ENCODE measurements at places on chromosomes 1 and 21. TPM values are rescaled to one million over a fixed set of nuclear protein-coding genes. Genes with fewer than 3 reads are reported as not detected.

DNA sequence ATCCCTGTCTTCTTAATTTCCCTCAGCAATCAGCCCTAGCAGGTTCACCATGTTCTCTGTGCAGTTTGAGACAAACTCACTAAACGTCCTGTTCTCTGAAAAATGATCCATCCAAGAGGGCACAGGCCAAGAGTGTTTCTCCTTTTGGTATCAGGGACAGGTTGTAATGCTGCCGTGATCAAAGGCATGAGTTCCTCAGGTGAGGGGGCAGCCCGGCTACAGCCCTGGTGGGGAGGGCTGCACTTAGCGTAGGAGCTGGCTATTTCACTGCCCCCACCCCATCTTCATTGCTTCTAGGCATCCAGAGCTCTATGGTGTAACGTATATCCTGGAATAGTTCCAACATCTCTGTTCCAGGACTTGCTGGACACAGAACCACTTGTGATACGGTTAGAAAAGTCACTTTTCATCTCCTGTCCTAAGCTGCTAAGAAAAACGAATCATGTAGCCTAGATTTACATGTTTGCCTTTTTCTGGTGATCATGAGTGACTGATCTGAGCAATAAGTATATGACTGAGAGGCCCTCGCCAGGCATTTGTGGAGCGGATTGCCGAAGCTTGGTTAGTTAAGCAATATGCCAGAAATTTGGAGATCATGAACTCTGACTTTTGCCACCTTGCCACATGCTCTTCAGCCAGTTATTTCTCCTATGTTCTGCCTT, 41.1 kb upstream of the SRP9 start:
- DNase-seq = no peak

DNA sequence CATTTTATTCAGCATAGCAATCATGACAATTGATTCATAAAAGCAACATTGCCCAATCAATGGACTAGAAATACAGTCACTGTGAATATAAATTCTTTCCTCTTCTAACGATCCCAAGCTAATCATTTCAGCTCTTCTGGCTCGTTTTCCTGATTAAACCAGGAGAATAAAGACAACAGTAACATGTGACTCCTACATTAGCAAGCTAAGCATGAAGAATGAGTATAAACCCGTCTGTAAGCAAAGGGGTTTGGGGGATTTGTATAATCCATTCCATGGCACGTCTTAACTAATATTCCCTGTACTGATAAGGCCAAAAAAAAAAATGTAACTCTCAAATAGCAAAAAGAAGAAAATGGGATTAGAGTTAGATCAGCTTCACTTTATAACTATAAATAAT, 21.6 kb downstream of the IRF2BP2 start:
- no peak for DNase-seq

DNA sequence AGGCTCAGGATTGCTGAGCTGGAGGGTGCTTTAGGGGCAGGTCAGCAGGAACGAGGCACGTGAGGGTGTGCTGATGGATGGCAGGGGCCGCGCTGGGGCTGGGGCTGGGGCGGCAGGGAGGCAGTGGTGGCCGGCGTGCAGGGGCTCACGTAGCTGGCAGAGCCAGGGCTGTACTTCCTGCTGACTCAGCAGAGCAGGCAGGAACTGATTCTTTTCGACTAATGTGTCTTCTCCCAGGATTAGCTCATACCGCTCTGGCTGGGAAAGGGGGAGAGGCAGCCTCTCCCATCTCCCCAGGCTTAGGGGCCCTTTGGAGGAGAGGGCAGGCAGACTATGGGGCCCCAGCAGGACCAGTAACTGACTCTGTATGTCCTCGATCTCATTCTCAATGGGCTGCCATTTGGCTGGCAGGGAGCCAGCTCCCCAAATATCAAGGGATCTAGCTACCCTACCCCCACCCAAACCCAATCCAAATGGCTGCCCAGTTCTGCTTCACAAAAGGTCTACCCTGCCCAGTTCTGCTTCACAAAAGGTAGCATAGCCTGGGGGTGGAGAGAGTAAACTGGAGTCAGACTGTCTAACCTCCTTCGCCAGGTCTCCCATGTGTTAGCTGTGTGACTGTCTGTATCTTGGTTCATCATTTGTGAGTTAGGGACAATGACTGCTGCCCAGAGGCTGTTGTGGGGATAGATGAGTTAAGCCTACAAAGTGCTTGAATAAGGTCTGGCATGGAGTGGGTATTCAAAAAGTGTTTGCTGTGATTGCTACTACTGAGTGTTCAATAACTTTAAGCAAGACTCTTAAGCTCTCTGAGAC, 100.1 kb upstream of the SLC2A1 start:
- DNase-seq = peak; percentile 49

DNA sequence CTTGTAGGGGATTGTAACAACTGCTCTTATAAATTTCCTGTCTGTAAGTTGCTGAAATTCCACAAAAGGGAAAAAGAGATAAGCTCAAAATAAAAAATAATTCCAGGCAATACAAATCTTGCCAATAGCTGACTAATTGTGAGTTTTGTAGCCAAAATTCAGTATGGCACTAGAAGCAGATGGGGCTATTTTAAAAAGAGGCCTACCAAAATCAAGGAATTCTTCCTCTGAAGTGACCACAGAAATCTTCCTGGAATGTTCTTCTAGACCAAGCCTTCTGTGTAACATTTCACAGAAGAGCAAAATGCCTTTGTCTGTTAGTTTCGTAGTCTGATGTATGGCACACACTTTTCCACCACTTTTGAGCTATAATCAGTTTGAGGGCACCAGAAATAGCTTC, 127.6 kb downstream of the CYYR1 start:
- no peak for DNase-seq

DNA sequence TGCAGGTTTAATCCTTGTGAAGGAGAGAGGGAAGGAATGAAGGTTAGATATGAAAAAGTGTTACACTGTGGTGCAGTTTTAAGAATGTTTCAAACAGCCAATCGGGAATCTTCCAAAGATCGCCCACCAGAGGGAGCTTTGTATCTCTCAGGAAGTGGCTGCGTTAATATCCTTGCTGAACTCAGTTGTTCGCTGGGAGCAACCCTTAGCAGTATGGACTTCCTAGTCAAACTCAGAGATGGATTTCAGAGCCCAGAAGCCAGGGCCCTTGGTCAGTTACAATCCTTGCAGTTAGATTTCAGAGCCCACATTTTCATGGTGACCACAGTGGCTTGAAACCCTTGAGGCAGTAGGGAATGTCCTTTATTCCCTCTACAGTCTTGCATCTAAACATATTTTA, 136.2 kb downstream of the NTNG1 start:
- DNase-seq = peak; percentile 64

- DNase-seq = no peak
Measured at GRCh38 chr1:94067196-94067595, 53.8 kb downstream of the ABCA4 start.

DNA sequence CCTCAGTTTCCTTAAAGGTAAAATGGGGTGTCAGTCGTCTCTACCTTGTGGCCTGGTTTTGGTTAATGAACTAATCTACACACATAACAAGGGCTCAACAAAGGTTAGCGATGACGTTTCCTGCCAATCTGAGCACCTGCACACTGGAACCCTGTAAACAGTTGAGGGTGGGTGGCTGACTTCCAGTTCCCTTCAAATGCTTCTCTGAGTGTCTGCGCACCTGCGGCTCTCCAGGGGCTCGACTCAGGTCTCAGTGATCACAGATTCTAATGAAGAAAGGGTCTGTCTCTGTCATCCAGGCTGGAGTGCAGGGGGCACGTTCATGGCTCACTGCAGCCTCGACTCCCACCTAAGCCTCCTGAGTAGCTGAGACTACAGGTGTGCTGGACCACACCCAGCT, 3.3 kb upstream of the AGPAT3 start:
- DNase-seq = no peak

DNA sequence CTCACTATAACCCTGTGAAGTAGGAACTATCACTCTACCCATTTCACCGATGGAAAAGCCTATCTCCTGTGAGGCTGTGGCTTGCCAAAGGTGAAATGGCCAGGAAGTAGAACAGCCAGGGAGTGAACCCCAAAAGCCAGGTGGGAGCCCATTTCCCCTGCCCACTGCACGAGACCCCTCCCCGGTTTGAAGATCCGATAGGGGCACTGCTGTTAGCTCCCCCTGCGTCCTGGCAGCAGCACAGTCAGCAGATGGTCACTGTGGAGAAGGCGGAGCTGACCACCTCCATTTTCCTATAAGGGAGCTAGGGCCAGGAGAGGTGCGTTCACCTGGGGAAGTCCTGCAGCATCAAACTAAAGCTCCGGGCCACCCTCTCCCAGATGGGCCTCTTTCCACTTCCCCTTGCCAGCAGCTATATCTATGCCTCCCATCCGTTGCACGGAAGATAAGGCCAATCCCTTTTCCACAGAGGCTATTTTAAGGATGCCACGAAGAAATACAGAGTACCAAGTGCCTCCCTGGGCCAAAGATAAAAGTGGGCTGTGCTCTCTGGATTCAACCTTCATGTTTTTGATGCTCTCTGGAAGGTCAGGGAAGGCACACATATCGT, 7.8 kb downstream of the ERG start:
- DNase-seq = peak; percentile 35

DNA sequence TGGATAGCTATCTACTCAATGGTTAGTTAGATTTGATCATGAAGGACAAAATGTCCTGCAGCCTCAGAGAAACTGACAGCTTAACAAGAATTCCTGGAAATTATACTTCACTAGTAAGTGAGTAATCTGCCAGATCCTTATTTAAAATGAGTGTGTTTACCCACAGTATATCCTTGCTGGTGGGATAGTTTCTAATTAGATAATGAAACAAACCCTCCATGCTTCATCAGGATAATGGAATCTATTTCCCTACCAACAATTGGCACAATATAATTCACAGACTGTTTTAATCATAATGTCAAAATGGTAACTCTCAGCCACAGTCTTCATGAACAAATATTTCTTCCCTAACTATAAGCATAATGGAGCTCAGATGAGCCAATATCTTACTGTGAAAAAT, 239.4 kb upstream of the ST6GALNAC5 start:
- no peak for DNase-seq

DNA sequence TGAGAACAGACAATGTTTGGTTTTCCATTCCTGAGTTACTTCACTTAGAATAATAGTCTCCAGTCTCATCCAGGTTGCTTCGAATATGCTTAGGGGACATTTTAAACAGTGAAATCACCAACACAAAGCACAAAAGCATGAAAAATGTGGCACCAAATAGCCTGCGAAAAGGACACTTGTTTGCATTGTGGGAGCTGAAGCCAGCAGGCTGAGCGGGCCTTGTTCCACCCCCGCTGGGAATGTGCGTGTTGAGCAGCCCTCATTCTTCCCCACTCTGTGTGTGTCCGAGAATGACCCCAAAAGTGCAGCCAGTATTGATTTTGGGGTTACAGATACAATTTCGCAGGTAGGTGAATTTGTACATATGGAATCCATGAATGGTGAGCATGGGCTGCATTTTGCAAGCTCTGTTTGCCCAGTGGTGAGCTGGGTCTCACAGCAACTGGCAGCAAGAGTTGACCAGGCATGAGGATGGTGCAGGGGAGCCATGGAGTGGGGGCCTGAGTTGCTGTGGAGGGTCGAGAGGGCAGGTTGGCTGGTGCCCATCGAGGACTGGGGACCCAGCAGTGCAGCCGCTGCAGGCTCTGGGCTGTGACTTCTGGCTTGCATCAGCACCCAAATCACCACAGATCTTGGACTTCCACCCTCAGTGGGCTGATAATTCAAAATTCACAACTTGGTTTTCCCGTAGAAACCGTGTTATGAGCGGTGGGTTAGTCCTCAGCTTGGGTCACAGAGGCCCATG, 29.4 kb downstream of the NENF start:
- no peak for DNase-seq

DNA sequence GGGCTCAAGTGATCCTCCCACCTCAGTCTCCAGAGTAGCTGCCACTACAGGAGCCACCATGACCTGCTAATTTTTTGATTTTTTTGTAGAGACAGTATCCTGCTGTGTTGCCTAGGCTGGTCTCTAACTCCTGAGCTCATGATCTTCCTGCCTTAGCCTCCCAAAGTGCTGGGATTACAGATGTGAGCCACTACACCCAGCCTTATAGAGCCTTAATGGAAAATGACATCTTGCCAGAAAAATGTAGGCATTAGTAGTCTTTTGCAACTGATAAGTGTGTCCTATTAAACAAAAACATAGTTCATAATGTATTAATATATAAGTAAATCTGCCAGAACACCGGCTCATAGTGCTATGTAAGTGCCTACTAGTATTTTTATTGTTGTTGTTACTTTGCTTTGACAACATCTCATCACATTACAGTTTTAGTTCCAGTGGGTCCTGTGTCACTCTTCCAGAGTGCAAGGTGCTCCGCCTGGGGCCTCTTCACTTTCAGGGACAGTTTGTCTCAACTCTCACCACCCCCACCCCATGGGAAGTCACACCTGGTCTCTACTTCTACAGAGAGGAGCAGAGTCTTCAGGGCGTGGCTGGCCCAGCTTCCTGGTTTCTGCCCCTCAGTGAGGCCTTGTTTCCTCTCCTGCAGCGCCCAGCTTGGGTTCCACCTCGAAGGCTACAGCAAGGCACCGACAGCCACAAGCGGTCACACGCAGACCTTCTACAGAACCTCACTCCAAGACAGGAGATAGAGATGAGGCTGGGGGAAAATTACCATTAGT, 30.1 kb downstream of the RHOU start:
- no peak for DNase-seq

The CENPS gene
- total RNA-seq = 17.8 TPM

The ZC3H12A gene
- total RNA-seq = 6.7 TPM

The PCAT6 gene
- total RNA-seq = 6.4 TPM

The CD52 gene
- total RNA-seq = 4.1 TPM

The PTGS2 gene
- 0.37 TPM for total RNA-seq

The PER3 gene
- 9.3 TPM for total RNA-seq

The ICOSLG gene
- total RNA-seq = 6.6 TPM

The B3GALT2 gene
- not detected for total RNA-seq

The PCBP3 gene
- 10.8 TPM for total RNA-seq

All from H9 (cell line).